Stimulated activated CD4-positive, alpha-beta T cell treated with anti-CD3 and anti-CD28 coated beads, Interleukin-15, amount 100 ng/mL, for 1 hour (primary cell): ENCODE measurements at places on chromosomes 7 and 10.
A peak's percentile ranks its signal among the peaks of the same experiment; 100 is the strongest.

DNA sequence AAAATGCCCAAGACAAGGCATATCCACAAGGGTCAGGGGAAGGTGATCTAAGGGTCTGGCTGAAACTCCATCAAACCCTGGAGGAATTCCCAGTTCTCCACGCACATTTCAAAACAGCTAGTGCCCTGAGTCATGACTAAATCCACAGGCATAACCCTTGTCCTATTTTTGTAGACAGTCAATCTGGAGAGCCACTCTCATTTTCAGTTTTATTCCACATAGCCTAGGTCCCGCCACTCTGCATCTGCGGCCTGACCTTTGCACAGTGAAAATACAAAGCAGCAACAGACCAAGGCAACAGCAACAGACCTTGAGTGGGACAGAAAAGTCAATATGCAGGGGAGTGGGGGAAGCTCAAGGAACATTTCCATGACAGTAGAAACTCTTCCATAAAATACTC is 201.4 kb upstream of the NPVF start:
- no peak for DNase-seq

- DNase-seq = no peak
These were observed 83.4 kb downstream of the NEURL1 start for GRCh38 chr10:103576862-103577261.

GRCh38 chr10:102421757-102422512 is 1.3 kb downstream of the FBXL15 start:
- DNase-seq = no peak

DNA sequence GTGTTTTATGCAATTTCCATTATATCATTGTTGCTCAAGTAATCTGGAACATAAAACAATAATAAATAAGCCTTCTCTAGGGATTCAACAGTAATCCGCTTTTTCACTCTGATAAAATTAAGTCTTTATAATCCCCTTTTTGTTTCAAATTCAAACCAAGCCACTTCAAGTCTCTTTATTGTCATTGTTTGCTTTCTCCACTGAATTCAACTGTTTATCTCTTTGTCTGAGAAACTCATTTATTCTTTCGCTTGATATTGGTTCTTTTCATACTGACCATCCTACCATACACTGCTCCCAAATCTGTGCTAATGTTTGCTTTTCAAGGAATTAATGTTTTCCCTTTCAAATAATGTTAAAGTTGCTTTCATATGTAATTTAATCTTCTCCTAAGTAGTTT is 550.4 kb upstream of the PCDH15 start:
- DNase-seq = no peak

DNA sequence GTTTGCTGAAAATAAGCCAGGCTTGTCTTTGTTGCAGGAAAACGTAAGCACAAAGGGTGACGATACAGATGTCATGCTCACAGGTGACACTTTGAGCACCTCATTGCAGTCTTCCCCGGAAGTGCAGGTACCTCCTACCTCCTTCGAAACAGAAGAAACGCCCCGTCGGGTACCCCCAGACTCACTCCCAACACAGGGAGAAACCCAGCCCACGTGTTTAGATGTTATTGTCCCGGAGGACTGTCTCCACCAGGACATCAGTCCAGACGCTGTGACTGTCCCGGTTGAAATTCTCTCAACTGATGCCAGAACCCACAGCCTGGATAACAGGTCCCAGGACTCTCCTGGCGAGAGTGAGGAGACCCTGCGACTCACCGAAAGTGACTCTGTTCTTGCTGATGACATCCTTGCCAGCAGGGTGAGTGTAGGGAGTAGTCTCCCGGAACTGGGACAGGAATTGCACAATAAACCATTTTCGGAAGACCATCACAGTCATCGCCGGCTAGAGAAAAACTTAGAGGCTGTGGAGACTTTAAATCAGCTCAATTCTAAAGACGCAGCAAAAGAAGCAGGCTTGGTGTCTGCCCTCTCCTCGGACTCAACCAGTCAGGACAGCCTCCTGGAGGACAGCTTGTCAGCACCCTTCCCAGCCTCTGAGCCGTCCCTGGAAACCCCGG is 18.3 kb upstream of the BHLHA15 start:
- DNase-seq = no peak

GRCh38 chr7:128415217-128415785 is 5.5 kb upstream of the IMPDH1 start:
- DNase-seq = no peak

DNA sequence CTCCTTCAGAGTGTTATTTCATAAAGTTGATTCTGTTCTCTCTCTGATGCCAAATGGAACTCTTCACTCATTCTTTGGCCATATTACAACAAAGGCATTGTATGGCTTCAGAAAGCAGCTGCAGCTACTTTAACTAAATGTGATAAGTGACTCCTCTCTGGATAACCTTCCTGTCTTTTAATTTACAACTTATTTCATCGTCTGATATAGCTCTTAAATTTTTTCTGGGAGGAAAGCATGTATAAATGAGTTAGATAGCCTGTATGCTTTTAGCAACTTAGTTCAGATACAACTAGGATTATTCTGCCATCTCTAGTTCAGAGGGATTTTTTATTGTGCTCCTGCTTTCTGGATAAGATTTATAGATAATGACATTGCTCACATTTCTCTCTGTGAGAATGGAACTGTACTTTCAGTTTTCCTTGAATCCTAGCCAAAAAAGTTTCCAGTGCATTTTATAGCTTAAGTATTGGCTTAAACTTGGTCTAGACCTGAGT is 57.5 kb downstream of the KLHDC10 start:
- no peak for DNase-seq

- no peak for DNase-seq
These were observed 66.1 kb downstream of the MBL2 start for GRCh38 chr10:52706332-52707070.

- DNase-seq = peak; percentile 39
These were observed 110.7 kb downstream of the ZNF467 start for GRCh38 chr7:149662591-149663095.

DNA sequence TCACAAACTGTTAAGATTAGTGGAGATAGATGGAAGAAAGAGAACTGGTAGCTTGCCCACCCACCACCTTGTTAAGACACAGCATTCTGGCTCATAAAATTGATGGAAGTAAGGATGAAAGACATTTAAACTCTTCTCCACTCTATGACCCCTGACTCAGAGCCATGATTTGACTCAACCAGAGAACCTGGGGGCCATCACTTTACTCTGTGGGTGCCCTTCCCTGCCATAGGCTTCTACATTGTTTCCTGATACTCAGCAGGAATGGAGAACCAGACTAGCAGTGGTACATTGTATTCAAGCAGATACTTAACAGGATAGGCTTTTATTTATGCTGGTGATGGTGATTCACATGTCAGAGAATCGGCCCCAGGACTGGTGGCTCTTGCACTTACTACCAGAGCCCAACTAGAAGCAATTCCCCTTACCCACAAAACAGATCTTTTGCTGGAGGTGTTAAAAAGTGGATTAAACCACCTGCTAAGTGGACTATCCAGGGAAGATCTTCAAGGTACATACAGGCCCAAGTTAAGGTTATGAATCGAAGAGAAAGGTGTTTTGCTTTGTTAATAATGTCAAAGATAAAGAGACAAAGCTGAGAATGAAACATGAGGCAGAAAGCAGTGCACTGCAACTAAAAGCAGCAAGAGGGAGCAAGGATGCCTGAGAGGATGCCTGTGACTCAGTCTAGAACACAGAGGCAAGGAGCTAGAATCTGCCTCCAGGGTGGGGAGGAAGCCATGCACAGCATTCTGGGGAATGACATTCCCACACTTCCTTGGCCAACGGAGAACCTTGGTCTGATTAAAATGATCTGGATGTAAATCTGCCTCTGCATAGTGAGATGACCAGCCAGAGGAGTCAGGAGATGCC is 36.0 kb upstream of the GLI3 start:
- no peak for DNase-seq

GRCh38 chr10:51786016-51786683 is 86.8 kb upstream of the CSTF2T start:
- DNase-seq = no peak

DNA sequence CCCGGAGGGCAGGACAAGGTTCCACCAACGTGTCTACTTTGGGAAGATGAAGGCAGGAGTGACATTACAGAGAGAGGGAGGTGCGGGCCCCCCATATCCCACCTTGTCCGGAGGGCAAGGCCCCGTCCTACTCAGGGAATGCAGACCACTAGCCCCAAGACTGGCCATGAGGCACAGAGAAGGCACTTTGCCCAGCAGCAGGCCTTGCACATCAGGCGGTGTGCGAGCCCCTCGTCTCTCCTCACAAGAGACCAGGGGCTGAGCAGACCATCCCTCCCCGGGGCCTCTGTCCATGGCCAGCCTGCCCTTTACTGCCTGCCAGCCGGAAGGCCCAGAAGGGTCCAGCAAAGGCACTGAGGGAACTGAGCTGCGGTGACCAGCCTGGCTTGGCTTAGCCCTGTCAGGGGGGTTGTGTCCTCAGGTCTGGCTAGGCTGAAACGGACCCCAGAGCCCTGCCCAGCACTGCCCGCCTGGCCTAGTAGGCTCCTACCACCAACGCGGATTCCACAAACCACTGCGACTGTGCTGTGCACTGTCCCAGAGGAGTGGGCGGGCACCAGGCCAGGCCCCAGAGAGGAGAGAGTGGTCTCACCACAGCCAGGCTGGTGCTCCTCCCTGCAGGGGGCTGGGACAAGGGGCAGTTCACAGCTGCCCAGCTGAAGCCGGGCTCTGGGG is 16.7 kb downstream of the CAMK2B start:
- DNase-seq = no peak

- DNase-seq = no peak
These were observed 267.4 kb downstream of the ADK start for GRCh38 chr10:74418285-74418872.

DNA sequence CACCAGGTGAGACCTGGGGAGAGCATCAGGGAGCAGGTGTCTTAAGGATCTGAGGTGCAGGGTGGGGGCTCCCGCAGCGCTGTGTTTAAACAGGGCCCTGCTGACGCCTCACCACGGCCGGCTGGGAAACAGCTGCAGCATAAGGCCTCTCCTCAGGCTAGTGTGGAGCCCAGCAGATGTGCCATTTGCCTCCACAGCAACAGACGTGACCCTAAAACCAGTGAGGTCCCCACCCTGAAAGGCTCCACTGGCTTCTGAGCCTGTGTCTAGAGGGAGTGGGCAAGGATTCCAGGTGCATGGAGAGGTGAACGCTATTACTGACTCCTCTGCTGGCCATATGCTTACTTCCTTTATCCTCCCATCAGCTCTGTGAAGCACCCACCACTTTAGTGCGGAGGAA is 47.8 kb downstream of the SYPL1 start:
- DNase-seq = no peak

DNA sequence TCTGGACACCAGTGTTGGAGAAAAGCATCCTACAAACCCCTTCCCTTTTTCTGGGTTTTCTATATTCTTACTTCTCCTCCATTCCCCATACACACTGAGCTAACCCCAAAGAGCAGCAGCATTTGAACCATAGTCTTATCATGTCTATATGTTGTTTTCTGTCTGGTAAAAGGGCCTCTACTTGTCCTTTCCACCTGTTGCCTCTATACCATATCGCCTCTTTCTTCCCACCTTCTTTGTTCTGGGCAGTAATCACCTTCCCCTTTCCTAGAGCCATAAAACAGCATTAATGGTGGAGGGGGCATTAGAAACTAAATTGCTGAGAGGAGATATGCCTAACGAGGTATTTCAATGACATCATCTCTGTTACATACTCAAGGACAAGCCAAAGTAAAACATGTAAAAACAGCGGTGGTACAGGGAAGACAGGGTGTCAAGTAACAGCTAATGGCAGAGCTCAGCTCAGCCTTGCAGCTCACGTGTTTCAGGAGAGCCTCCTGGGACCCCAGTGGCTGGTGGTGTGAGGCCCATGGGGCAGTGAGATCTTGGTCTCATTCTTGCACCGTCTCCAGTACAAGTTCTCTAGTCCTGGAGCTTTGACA is 20.6 kb downstream of the NPY start:
- DNase-seq = no peak

DNA sequence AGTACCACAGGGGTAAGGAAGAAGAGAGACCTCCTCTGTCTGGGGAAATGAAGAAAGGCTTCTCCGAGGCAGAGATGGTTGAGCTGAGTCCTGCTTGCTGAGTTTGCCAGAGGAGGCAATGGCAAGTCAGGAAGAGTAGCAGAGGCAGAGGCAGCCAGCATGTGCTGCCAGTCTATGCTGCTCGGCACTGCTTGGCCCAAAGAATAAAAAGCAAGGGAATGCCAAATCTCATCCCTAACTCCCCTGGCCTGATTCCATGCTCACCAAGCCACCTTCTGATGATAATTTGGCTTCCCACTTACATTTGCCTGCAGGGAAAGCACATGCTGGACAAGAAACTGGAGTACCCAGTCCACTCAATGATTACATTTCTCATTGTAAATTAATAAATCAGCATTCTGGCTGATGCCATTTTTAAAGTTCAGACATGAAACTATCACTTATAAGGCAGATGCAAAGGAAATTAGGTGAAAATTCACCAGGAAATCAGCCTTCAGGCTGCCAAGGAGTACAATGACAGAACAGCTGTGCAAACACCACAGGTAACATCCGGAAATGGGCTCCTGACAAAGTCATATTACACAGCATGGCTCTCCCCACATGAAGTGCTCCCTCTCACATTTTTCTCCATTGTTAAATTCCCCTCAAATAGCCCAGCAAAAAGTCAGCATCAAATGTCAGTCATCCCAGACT is 245.9 kb downstream of the MTERF1 start:
- DNase-seq = no peak
